ENCODE measurements at places on chromosomes 12 and 14.
A peak's percentile ranks its signal among the peaks of the same experiment; 100 is the strongest.

- DNase-seq: no peak
Observed at GRCh38 chr14:59187802-59188460, 536 bp upstream of the DAAM1 start.

GRCh38 chr14:64467566-64467965 is 2.3 kb downstream of the AKAP5 start:
- DNase-seq: no peak

- no peak for DNase-seq
Observed at GRCh38 chr14:22843123-22843925, 6.9 kb downstream of the MMP14 start.

GRCh38 chr12:108633534-108634248 is at the start of gene SELPLG:
SELPLG (minus strand) TSS chr12:108633894; CDS start chr12:108624307, 9,587 bp downstream.
- DNase-seq: peak; percentile 86

DNA sequence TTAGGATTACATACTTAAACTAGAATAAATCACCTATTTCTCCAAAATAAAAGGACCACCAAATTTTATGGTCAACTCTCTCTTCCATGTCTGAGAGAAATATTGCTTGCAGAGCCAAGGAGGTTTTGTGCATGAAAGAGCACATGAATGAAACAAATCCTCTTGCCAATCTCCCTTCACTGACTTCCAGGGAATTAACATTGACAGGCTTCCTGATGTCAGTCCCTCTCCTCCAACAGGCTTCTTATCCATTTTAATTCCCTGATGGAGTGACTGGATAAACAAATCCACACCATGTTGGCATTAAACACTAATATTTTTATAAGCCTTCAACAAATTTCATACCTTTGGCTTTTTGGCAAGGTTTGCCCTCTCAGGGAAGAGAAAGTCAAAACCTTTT is 45.3 kb upstream of the CNTN1 start:
- no peak for DNase-seq
